A549 treated with Hydrocortisone at 1 μM for 4 hours (cell line): ENCODE measurements at places on chromosomes 11 and 22. TPM values are rescaled to one million over a fixed set of nuclear protein-coding genes. Genes with fewer than 3 reads are reported as not detected.

The SERHL2 gene
- 0.18 to 0.50 TPM (median 0.24 TPM) in 4 of 5 replicates, not detected in the other for total RNA-seq

The EXT2 gene
- total RNA-seq = 54.3 to 61.9 TPM (median 58.4 TPM) in 5 replicates

The CCDC88B gene
- total RNA-seq = 7.6 to 10.2 TPM (median 9.8 TPM) in 5 replicates

The CHADL gene
- total RNA-seq = not detected in 5 replicates

The SLC22A25 gene
- total RNA-seq = not detected in 5 replicates
